HepG2 (cell line): ENCODE measurements at places on chromosomes 4 and X.
A peak's percentile ranks its signal among the peaks of the same experiment; 100 is the strongest.

DNA sequence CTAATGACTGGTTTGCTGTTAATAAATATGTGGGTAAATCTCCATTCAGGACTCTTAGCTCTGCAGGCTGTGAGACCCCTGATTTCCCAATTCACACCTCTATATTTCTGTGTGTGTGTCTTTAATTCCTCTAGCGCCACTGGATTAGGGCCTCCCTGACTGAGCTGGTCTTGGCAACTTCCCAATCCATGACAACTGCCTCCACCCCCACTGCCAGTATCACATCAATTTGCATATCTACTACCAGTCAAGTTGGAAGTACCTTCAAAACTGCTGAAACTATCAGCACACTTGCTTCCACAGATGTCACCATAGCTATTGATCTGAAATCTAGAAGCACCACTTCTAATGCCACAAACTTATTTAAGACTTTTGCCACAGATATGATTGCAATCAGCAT, 27.6 kb downstream of the OPRPN start:
- DNase-seq: no peak

DNA sequence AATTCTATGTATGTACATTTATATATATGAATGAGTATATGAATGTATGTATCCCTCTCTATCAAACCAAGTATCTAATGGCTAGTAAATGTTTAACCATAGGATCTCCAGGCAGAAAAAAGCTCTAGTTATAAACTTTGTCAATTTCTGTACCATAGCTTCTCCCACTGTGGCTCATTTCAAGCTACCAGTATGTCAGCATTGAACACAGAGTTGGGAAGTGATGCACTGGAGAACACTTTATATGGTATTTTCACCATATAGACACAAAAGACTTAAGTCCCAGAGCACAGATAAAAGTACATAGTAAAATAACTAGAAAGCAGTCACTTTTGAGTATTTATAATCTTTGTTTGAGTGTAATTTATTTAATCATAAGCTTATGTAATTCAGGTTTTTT, 53.9 kb upstream of the ATP8A1 start:
- no peak for DNase-seq

- no peak for DNase-seq
Observed at GRCh38 chr4:118898684-118899138, 10.1 kb downstream of the SYNPO2 start.

DNA sequence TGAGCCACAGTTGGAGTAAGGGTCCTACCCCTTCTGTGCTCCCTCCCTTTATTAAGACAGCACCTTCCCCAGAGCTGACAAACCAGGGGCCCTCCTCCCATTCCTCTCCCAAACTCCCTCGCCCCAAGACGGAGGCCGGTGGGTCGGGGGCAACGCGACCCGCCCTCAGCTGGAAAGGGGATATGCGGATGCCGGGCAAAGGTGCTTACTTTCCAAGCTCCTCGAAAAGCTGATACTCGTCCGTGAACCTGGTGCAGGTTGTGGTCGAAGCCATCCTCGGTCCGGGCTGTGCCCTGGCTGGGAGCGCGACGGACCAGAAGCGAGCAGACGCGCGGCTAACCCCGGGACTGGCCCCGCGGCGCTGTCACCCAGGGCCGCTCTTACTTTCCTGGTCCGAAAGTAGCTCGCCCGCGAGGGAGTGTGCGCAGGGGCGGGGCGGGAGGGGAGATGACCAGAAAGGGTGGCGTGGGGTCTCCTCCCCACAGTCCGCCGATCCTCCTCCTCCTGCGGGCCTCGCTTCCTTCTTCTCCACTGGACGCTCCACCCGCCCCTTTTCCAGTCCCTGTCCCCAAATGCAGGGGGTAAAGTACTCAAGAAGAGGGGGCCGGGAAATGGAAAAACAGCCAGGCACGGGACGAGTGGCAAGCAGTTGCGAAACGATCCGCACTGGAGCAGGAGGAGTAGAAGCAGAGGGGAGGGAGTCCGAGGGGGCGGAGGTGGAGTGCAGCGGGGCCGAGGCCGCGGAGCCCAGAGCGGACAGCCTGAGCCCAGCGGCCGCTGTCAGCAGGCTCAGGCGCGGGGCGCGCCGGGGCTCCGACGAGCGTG, 531 bp downstream of the CAMK2D start:
- peak; percentile 74 for DNase-seq

- DNase-seq: no peak
Observed at GRCh38 chrX:71910643-71910985, at the start of gene NHSL2. TSS of gene NHSL2 (plus strand) at chrX:71910845.

GRCh38 chr4:10584042-10584441, 100.5 kb downstream of the CLNK start:
- peak; percentile 6 for DNase-seq

DNA sequence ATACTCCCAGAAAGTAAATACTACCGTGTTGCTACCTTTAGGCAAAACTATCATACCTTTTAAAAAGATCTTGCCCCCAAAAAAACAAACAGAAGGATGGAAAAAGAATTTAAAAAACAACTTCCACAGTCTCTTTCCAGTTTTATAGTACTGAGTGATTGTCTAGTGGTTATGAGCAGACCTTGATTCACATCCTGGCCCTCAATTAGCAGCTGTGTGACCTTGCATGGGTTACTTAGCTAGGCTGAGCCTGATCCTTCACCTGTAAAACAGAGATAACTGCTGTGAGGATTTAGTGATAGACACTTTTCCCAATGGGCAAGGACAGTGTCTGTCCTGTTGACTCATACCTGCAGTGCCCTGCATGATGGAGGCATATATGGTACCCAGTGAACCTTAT, 49.0 kb downstream of the SMAD1 start:
- no peak for DNase-seq

DNA sequence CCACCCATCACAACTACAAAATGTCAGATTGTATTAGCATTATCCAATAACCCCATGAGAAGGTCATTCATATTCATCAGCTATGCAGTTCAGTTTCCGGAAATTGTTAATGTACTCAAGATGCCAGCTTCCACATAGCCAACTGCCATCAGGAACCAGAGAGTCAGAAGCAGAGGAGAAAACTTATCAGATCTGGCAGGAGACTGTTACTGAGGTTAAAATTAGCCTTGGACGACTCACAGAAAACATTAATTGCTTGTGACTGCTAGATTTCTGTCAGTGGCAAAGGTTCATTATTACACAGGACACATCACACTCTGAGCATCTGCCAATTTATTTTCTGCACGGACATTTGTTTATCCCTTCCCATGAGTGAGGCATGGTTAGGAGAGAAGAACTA, 352.8 kb downstream of the DHRSX start:
- DNase-seq: no peak

DNA sequence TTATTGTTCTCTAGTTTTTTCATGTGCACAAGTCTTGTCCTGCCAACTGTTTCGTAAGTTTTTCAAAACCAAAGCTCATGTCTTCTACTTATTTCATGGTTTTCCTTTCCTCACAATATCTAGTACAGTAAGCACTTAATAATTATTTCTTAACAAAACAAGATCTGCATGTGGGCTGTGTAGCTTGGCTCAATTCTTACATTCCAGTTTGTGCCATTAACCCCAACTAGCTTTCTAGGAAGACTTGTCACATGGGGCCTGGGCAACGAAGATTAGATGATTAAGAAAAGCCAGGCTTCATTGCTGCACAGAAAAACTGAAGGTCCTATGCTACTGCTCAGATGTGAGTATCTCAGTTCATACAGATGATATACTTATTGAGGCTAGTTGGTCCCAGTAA, 155.3 kb upstream of the TEX13A start:
- DNase-seq: no peak

GRCh38 chrX:45077748-45078424, 122.8 kb downstream of the DIPK2B start:
- DNase-seq: no peak

DNA sequence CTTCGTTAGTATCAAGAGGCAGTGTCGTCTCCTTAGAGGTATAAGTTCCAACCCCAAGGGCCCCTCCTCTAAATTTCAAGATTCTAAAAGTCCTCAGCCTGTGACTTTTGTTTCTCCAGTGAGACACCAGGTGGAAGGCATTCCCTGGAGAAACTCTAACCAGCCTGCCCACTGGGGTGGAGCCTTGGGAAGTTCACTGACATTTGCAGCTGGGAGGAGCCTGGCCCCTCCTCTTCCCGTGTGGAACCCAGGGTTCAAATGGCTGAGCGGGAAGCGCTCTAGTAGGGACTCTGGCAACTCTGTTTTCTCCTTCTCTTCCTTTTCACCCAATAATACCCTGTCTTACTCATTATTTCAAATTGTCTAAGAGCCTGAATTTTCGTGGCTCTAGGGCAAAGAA, 325.0 kb downstream of the TLL1 start:
- no peak for DNase-seq

GRCh38 chr4:122762966-122763716, 30.6 kb downstream of the BBS12 start:
- no peak for DNase-seq

DNA sequence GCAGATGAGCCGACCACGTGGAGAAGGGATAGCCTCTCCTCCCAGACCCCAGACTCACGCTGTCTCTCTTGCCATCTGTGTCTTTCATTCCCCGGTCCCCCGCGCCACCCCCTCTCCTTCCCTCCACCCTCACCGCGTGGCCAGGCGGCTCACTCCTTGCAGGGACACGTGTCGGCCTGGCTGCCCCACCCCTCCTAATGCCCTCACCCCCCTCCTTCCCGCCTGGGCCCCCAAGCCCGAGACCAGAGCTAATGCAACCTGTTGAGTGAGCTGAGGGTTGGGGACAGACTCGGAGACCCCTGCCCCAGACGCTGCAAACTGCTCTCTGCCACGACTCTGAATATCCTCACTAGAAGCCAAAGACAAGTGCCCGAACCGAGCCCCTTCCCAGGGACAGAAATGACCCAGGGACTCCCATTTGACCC, 1.8 kb downstream of the SLC38A5 start:
- no peak for DNase-seq

DNA sequence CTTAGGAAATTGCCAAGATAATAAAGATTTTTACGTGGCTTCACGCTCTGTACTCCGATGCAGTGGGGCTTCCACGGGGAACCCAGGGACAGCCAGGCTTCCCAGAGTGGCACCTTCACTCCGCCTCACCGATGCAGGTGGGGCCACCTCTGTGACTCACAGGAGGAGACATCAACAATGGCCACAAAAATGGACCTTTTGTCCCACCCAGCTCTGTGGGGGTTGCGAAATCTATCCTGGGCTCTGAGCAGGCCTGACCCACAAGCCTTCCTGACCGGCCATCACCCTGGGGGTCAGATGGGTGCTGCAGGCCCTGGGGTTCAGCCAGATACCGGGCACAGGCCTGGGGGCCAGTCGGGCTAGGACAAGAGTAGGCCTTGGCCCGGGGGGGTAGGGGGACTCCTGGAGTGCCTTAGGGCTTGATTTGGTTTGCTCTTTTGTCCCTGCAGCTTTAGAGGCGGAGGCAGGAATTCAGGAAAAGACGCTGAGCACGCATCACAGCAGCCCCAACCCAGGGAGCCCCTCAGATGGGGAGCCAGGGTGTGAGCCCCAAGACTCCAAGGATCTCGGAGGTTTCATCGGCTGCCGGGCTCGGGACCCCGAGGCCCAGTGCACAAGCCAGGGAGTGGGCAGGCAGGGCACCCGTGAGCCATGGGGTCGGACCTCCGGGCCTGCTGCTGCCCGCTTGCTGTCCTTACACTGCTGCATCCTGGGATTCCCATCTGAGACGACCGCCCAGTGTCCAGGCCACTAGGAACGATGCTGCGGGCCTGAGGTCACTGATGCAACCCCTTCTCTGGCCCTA, 136.5 kb upstream of the NKX1-1 start:
- DNase-seq: peak; percentile 35

- no peak for DNase-seq
Observed at GRCh38 chr4:146488495-146489174, 33.1 kb downstream of the SLC10A7 start.

- DNase-seq: no peak
Observed at GRCh38 chrX:149296092-149296491, 209.0 kb downstream of the IDS start.

DNA sequence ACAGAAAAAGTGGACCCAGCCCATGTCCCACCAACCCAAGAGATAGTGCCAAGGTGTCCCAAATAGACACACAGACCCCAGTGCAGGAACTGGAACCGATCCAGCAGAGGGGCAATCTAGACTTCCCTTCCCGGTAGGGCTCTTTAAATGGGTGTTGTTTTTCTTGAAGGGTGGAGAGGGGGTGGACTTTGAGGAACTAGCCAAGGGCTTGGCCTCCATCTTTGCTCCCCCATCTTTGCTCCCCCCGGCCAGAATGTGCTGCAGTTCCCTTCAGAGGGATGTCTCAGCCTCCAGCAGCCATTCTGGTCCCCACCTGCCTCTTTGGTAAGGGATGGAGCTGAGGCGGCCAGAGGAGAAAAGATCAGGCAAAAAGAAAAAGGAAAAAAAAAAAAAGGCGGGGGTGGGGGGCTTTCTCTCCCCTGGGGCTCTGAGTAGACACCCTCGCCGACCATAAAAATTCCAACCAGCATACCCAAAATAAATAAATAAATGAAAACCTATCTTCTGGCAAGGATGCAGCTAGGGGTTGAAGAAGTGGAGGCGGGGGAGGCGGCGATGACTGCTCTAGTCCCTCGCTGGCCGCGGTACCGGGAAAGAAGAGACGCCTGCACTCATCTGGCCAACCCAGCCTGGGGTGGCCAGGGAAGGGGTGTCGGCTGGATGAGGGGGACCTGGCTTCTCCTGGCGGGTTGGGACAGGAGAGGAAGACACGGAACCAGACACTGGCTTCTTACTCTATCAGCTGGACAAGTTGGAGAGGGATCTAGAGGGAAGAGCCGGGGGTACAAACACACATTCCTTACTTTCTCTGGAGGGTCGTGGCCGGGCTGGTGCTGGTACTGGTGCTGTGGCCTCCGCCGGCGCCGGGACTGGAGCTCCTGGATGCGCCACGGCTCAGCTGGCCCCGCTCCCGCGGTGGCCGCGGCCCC, 38.5 kb upstream of the IQSEC2 start:
- DNase-seq: no peak

DNA sequence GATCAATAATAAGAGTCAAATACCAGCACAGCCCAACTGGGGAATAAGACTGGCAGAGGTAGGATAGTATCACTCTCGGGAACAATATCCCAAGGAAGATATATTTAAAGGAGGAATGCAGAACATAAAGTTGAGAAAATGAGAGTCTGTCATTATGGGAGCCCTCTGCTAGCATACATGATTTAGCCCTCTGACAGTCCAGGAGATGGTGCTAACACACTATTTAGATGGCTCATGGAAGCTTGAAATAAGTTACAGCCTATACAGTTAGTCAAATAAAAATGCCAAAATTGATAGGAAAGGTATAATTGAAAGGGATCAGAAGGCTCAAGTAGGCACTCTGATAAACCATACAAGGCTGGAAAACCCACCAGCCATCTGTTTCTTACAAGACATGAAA, 201.0 kb upstream of the NEIL3 start:
- DNase-seq: no peak

DNA sequence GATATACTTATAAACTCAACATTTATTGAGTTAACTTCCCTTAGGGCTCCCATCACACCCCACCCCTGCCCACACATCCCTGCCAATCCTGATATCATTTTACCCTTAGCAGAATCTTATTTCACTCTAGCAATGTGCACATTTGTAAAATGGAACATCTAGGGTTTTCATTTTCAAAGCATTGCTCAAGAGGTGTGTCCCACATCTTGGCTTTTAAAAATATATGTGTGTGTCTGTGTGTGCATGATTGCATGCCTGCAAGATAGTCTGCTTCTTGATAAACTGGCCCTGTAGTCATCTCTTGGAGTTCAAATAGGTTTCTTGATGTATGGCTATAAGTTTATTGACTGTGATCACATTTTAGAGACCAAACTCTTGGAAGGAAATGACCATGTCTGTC, 26.4 kb upstream of the EGF start:
- no peak for DNase-seq
